ENCODE measurements at places on chromosomes 11 and 22.

- DNase-seq = no peak
These were observed 15.7 kb downstream of the GRIK4 start for GRCh38 chr11:120527111-120527761.

- peak; percentile 43 for DNase-seq
These were observed 5.3 kb downstream of the VSIG2 start for GRCh38 chr11:124746621-124747243.

DNA sequence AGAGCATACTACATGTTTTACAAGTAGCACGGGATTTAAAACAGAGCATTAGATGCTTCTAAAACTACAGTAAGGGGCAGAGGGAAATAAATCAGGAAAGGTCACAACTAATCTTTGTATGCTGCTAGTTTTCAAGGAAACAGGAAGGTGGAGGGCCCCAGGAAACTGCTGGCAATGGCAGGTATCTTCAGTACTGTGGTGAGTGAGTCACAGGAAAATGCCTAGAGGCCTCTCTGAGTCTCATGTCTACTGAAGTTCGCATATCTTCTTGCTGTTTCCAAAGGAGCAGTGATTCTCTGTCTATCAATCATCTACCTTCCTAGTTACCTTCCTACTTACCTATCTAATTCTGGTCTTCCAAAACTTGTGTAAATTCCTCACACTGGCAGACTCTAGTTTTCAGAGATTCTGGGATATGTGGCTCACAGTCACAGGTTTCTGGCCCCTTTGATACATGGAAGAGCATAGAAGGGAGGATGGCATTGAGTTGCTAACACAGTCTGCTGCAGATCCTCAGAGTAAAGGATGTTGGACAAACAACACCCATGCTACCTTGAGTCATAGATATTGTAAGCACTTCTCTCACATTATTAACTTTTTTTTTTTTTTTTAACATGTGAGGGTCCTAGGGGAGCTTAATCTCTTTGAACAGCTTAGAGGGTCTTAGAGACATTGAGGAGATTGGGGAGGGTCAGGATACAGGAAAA, 58.8 kb upstream of the SYN3 start:
- no peak for DNase-seq

GRCh38 chr22:28398981-28399380, 280.7 kb downstream of the TTC28 start:
- no peak for DNase-seq

DNA sequence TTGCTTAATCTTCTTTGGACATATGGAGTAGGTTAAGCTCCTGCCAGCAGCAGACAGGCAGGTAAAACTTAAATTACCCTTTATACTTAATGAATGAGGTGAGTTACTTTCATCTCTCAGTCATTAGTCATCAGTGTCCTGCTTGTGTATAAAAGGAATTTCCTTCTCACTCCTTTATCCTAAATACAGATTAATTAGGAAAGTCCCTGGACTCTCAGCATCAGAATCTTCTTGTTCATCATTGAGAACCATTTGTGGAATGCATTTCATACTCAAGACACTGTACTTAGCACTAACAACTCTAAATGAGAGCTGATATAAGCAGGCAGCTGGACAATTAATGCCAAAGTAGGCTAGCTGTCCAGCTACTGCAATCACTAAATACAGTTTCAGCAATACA, 630.4 kb downstream of the METTL15 start:
- DNase-seq = no peak

DNA sequence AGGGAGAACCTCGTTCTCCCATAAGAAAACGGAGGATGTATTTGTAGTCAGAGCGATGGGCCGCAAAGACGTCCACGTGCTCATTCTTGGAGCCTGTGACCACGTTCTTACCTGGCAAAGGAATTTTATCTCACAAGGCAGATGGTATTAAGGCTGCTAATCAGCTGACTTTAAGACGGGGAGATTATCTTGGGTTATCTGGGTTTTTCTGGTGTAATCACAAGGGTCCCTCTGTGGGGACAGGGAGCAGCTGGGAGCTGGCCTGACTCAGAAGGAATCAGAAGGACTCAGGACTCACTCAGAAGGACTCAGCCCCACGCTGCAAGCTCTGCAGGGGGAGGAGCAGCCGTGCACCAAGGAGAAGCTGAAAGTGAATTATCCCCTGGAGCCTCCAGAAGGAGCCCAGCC, 7.5 kb upstream of the SIGIRR start:
- DNase-seq = no peak

GRCh38 chr22:26784772-26785171, 127.4 kb downstream of the MIAT start:
- DNase-seq = no peak

GRCh38 chr11:25961539-25961938, 370.4 kb upstream of the ANO3 start:
- DNase-seq = no peak

DNA sequence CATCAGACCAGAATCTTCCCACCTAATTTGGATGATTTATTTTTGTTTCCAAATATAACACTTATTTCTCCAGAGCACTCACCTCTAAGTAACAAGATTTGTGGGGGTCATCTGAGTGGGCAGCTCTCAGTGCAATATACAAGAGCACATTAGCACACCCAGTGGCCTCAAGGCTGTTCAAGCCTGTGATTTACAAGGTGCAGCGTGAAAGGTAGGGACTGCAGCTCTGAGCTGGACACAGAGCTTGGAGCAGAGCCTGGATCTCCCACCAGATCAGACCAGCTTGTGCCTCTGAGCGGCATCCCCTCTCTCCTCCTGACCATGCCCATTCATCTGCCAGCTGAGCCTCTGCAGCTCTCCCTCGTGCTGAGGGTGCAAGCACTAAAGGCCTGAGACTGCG, 323.3 kb upstream of the ZC3H12C start:
- no peak for DNase-seq

- no peak for DNase-seq
These were observed 3.9 kb downstream of the ALDH3B2 start for GRCh38 chr11:67670316-67671210.

GRCh38 chr11:27806122-27806521, 105.9 kb upstream of the BDNF start:
- no peak for DNase-seq

DNA sequence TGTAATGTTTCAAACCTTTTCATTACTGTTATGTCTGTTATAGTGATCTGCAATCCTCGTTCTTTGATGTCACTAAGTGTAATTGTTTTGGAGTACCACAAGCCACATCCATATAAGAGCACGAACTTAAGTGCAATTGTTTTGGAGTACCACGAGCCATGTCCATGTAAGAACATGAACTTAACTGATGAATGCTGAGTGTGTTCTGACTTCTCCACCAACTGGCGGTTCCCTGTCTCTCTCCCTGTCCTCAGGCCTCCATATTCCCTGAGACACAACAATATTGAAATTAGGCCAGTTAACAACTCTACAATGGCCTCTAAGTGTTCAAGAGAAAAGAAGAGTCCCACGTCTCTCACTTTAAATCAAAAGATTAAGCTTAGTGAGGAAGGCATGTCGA, 23.5 kb downstream of the TESMIN start:
- DNase-seq = no peak

GRCh38 chr22:39238966-39239505, 5.7 kb downstream of the PDGFB start:
- no peak for DNase-seq

- DNase-seq = no peak
These were observed 196.9 kb upstream of the SEZ6L start for GRCh38 chr22:25972397-25972796.

- DNase-seq = no peak
These were observed 73.9 kb downstream of the SGSM3 start for GRCh38 chr22:40444178-40444831.
